ENCODE measurements at places on chromosomes 7 and 10. TPM values are rescaled to one million over a fixed set of nuclear protein-coding genes. Genes with fewer than 3 reads are reported as not detected.

GRCh38 chr7:71350680-71351079 lies 218.7 kb downstream of the GALNT17 start:
- no peaks in the 10 kb centered on the region for H3K4me1 ChIP-seq
- no peaks in the 10 kb centered on the region for H3K27me3 ChIP-seq
- no peak overlapping the region for H3K27ac ChIP-seq

- H3K27me3 ChIP-seq: no peaks in the 10 kb centered on the region
- peak overlapping the region; percentile 55 for H3K27ac ChIP-seq
- no peak for DNase-seq
- no peaks in the 10 kb centered on the region for H3K36me3 ChIP-seq
Observed at GRCh38 chr10:29692121-29692539, 57.4 kb upstream of the SVIL start.

DNA sequence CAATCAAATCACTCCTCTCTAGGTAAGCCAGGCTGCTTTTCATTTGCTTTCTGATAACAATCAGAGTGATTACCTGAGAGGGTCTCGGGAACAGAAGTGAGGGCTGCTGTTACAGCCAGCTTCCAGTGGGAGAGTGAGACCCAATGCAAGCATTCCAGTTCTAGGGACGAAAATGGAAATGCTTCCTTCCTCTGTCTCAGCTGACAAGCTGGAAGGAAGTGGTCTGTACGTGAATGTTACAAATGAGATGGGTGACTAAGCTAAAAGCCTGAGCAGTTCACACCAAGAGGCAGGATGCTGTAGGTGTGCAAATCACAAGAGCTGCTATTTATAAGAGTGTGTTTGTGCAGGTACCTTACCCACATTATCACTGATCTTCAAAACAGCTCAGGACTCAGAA lies 772.4 kb downstream of the GRID1 start:
- no peaks in the 10 kb centered on the region for H3K27me3 ChIP-seq
- no peak overlapping the region for H3K27ac ChIP-seq
- H3K36me3 ChIP-seq: no peaks in the 10 kb centered on the region
- DNase-seq: no peak
- no peak overlapping the region for H3K4me3 ChIP-seq

DNA sequence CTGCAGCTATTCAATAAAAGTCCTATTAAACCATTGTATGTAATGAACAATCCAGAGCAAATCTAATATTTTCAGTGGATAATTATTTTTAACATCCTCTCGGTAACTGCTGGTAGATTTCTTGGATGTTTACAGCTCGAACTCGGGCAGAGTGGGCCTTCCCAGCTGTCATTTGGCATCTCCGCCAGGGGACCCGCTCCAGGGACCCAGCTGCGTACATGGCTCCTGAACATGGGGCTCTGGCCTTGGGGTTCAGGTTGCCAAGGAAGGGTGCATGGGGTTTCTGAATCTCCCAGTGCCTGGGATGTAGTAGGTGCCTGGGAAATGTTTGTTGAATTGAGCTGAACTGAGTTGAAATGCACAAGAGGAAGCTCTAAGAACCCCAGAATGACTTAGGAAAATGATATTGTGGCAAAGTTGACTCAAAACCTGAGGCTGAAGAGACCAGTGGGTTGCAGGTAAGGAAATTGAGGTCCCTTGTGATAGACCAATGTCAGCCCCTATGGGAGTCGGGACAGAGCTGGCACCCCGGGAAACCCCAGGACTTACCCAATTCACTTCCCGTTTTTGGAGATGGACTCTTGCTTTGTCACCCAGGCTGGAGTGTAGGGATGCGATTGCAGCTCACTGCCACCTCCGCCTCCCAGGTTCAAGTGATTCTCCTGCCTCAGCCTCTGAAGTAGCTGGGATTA lies 228.4 kb downstream of the CUX1 start:
- no peaks in the 10 kb centered on the region for H3K36me3 ChIP-seq
- no peaks in the 10 kb centered on the region for H3K27me3 ChIP-seq
- peaks cover 11% of the 10 kb centered on the region for H3K4me1 ChIP-seq
- no peak overlapping the region for H3K27ac ChIP-seq
- H3K4me3 ChIP-seq: no peak overlapping the region

- no peaks in the 10 kb centered on the region for H3K36me3 ChIP-seq
- DNase-seq: peak; percentile 59
- H3K4me3 ChIP-seq: no peak overlapping the region
- no peaks in the 10 kb centered on the region for H3K27me3 ChIP-seq
- no peak overlapping the region for H3K27ac ChIP-seq
Observed at GRCh38 chr10:5873515-5873995, 16.1 kb downstream of the ANKRD16 start.

DNA sequence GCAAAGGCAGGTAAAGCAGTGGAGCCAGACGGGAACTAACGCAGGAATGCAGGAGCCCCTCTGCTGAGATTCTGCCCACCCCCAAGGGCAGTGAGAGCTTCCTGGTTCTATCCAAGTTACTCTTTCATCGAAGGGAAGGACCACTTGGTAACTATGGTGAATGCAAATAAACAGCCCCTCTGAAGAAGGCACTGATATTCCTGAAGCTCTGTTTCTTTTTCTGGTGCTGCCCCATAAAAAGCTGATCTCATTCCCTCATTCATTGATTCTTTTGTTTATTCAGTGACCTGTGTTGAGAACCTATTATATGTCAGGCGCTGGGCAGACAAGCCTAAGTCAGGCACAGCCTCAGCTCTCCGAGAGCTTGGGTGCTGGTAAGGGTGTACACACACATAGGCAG lies 217.3 kb downstream of the SNX10 start:
- peak overlapping the region; percentile 62 for H3K4me3 ChIP-seq
- DNase-seq: peak; percentile 62
- H3K4me1 ChIP-seq: peaks cover 11% of the 10 kb centered on the region
- H3K27ac ChIP-seq: peak overlapping the region; percentile 62
- H3K27me3 ChIP-seq: no peaks in the 10 kb centered on the region
- no peaks in the 10 kb centered on the region for H3K36me3 ChIP-seq

- no peak overlapping the region for H3K27ac ChIP-seq
- H3K4me1 ChIP-seq: no peaks in the 10 kb centered on the region
- H3K27me3 ChIP-seq: 0 out of 2 replicates have a peak, but pooled peaks cover 3% of the 10 kb centered on the region
- no peaks in the 10 kb centered on the region for H3K36me3 ChIP-seq
- H3K4me3 ChIP-seq: no peak overlapping the region
- DNase-seq: peak; percentile 72
Observed at GRCh38 chr7:117715784-117716445, 157.3 kb downstream of the CTTNBP2 start.

The FOXI2 gene
- total RNA-seq: not detected
